ENCODE measurements at places on chromosomes 16 and 17.

- DNase-seq, result peak; percentile 21
Measured at GRCh38 chr17:79850571-79851460, 11.6 kb upstream of the CBX4 start.

- no peak for DNase-seq
Measured at GRCh38 chr16:27450196-27450549, 48.2 kb downstream of the IL21R start.

DNA sequence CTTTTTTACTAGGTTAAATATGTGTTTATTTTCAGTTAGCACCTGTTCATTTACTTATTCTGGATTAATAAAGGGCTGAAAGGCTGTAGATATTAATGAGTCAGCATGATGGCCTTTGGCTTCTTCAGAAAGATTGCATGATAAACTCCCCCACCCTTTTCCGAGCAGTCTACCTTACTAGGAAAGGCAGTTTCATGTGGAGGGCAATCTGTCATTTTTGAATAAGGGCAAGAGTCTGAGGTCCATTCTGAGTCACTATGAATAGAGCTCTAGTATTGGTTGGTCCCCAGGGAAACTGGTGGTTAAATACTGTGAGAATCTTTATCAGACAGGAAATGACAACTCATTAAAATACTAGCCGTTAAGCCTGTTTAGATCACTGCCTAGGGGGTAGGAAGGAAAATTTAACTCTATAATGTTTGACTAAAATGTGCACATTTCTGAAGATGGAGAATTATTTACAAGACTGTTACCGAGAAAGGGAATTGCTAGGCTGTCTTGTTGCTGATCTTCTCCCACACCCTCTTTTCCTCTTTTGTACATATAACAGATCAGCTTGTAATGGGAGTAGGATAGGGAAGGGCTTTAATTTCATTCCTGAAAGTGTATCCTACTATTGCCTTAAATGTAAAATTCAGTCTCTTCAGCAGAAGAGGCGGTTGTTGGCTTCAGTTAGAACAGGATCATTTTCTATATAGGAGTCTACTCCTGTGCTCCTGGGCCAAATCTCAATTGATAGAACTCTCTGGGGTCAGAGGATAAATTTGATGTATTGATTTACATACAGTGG lies 63.3 kb downstream of the TUBD1 start:
- DNase-seq, result peak; percentile 69

GRCh38 chr16:53282975-53283946 lies 151.0 kb upstream of the RBL2 start:
- DNase-seq, result no peak

DNA sequence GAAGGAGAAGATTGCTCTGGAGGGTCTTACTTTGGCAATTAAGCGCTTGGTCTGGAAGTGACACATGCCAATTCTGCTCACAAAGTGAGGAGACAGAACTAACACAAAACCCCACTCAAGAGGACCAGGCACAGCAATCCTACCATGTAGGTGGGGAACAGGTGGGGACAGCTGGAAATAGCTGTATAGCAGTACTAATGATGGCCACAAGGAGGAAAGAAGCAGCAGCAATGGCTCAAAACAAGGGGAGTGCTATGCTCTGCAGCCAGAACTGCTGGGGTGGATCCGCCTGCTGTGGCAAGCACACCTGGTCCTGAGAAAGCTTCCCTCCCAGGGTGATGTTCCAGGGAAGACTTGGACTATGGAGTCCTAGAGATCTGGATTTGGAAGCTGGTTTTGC lies 17.0 kb upstream of the TMEM132E start:
- DNase-seq, result no peak

DNA sequence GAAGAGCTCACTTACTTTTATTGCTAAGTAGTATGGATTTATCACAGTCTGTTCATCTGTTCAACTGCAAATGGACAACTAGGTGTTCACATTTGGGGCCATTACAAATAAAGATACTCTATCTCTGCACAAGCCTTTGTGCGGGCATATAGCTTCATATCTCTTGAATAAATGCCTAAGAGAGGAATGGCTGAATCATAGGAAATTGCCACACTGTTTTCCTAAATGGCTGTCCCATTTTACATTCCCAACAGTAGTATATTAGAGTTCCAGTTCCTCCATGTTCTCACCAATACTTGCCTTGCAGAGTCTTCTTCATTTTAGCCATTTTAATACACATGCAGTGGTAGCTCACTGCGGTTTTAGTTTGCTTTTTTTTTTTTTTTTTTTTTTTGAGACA lies 20.5 kb downstream of the NSMCE1 start:
- DNase-seq, result no peak

- DNase-seq, result no peak
Measured at GRCh38 chr17:9331279-9332131, 244.1 kb downstream of the STX8 start.
